Activated CD4-positive, alpha-beta T cell treated with anti-CD3 and anti-CD28 coated beads, Interleukin-2, amount 50 U/mL, for 48 hours (primary cell): ENCODE measurements at places on chromosomes 12 and 14.

- DNase-seq, result no peak
Observed at GRCh38 chr12:9730011-9730410, 2.9 kb downstream of the CLECL1 start.

GRCh38 chr14:57085043-57085442 lies 183.7 kb downstream of the EXOC5 start:
- DNase-seq, result no peak

DNA sequence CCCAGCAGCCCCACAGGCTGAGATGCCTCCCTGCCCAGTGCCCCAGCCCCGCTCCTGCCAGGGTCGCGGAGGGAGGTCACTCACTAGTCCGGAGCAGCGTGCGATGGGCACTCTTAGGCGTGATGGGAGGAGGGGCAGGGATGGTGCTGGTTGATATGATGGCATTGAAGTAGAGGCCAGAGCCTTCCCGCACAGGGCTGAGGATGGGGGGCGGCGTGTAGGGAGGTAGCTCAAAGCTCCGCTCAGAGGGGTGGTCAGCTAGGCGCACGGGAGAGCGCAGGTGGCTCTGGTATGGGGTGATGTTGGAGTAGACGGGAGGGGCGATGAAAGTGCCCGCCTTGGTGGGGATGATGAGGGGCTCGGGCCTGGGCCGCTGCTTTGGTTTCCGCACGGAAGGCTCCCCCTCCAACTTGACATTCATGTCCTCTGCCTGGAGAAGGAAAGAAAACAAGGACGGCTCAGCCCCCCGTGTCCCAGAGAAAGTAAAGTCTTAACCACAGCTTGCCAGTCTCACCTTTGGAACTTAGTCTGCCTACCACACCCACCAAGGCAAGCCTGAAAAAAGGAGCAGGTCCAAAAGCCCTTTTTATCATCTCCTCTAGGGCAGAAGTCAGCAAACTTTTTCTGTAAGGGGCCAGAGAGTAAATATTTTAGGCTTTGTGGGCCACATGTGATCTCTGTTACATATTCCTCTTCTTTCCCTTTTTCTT lies 15.5 kb upstream of the PNMA1 start:
- DNase-seq, result no peak

DNA sequence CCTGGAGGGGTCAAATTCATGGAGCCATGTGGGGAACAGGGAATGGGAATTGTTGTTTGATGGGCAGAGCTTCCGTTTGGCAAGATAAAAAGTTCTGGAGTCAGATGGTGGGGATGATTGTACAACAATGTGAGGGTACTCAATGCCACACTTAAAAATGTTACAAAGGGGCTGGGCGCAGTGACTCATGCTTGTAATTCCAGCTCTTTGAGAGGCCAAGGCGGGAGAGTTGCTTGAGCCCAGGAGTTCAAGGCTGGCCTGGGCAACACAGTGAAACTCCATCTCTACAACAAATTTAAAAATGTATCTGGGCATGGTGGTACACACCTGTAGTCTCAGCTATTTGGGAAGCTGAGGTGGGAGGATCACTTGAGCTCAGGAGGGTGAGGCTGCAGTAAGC lies 66.0 kb upstream of the DIO3 start:
- no peak for DNase-seq

- no peak for DNase-seq
Observed at GRCh38 chr12:4960547-4960946, 50.8 kb downstream of the KCNA1 start.
